ENCODE measurements at places on chromosomes 13 and 19.

- no peak for DNase-seq
Measured at GRCh38 chr13:48038761-48039160, 1.2 kb downstream of the NUDT15 start.

DNA sequence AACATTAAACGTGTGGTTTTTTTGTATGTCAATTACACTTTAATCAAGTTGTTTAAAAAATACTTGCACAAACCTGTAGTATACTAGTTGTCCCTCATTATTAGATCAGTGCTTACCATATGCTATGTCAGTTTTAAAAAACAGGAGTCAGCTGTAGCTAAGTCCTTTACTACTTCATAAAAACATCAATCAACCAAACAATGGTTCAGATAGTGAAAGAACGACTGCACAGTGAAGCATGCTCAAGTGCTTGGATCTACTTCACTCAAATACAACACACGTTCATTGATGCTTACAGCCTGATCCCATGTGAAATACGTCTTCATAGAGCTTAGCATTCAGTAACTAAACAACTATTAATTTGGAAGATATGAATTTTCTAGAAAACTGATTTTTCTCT, 225.0 kb downstream of the FGF14 start:
- DNase-seq: no peak

- no peak for DNase-seq
Measured at GRCh38 chr13:32211813-32212212, 103.3 kb downstream of the ZAR1L start.

DNA sequence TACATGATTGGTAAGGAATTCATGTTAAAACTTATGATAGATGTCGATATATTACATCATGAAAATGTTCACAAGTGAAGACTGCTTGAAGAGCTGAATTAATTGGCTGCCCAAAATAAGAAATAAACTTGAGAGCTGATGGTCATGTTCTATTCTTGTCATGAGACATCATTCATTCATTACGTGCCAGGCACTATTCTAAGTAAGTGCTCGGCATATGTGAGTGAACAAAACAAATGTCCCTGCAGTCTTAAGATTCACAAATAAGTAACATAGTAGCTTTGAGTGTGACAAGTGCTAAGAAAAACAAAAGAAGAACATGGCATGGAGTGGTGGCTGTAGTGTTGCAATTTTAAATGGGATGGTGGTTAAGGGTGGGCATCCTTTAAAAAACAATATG, 329.3 kb downstream of the SUCLA2 start:
- DNase-seq: no peak

DNA sequence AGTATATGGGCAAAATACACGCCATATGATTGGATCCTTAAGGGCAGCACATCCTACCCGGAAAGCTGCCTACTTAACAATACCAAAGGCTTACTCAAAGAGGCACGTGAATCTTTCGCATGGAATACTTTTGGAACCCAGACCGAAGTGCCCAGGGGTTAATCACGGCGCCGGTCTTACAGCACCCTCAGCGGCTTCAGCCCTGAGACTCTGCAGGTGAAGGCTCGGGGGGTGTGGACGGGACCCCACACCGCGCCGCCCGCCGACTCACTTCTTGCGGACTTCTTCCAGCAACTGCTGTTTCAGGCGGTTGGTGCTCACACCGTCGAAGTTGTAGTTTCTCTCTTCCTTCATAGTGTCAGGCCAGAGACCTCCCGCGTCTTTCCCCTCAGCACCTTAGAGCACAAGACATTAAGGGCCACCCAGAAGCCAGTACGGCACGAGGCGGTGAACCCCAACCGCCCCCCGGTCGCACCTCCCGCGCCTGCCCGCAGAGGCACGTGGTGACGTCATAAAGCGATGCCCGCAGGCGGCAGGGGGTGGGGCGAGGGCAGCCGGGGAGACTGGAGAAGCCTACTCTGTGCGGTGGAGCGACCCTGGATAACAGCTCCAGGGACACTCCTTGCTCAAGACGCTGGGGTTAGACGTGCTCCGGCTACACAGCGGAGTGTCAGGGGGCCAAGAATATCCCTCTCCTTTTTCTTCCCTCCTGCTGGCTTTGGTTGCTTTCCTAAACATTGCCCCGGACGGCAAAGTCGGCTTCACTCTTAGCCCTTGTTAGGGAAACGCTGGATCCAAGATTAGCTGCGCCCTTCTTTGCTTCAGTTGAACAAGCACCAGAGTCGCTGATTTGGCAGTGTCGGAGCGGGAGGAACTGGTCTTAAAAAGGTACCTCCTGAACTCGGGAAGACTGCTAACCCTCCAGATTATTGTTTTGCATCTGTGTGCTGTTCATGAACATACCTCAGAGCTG, at the start of gene CCDC169:
CCDC169 (minus strand) TSS at position 449 of the 973 bp plus-strand sequence; CDS start at position 354, 95 bp downstream.
- DNase-seq: peak; percentile 9

GRCh38 chr19:29086182-29086581, 126.8 kb downstream of the UQCRFS1 start:
- no peak for DNase-seq

GRCh38 chr13:85650613-85651012, 148.6 kb downstream of the SLITRK6 start:
- DNase-seq: no peak

DNA sequence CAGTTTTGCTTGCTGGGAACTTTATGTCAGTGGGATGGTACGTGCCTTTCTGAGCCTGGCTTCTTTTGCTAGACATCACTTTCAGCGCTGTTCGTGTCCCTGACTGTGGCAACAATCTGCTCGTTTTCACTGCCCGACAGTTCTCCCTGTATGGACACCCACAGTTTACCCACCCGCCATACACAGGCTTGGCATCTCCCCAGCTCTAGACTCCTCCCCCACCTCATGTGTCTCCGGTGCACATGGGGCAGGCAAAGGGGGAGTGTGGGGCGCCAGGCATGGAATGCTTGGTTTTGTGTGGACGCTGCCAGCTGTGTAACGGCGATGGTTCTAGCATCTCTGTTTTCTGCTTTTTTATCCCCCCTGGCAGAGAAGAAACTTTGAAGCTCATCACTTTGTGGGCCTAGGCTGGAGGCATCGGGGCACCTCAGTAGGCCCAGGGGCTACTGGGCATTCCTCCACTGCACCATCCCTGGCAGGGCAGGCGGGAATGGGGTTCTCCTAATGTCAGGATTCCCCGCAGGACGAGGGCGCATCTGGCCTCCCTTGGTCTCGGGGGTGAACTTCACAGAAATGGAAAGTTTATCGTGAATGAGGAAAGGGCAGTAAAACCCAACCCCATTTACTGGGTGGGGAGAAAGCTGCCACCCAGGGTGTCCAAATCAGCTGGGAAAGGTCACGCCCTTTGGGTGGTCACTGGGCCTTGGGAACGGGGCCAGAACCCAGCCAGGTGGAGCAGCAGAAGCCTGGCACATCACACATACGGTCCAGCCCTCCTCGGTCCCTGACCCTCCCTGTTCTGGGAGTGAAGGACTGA, 60.8 kb downstream of the CEBPG start:
- DNase-seq: no peak

GRCh38 chr19:51830274-51830673, 35.3 kb downstream of the FPR3 start:
- DNase-seq: no peak

DNA sequence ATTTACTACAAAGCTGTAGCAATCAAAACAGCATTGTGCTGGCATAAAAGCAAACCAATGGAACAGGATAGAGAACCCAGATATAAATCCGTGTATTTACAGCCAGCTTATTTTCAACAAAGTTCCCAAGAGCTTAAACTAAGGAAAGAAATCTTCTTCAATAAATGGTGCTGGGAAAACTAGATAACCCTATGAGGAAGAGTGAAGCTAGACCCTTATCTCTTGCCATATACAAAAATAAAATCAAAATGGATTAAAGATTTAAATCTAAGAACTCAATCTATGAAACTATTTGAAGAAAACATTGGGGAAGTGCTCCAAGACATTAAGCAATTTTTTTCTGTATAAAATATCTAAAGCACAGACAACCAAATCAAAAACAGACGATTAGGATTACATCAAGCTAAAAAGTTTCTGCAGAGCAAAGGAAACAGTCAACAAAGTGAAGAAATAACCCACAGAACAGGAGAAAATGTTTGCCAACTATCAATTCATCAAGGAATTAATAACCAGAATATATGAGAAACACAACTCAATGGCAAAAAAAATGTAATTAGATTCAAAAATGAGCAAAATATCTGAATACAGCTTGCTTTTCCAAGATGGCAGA, 480.7 kb downstream of the LMO7 start:
- DNase-seq: no peak

- no peak for DNase-seq
Measured at GRCh38 chr13:59532405-59532804, 631.3 kb downstream of the DIAPH3 start.

DNA sequence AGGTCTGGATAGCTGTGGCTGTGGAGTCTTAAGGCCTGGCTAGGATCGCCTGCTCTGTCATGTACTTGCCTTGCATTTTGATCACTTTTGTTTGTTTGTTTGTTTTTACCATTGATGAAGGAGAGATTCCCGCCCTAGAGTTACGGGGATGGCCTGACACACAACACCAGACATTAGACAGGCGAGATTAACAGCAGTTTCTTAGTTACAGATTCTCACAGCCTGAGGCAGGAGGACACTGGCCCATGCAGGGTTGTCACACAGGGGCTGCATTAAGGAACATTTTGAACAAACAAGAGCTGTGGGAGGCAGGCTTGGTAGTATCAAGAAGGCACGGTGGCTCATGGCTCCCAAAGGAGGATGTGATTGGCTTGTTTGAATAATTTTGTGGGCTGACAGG, 291.8 kb downstream of the HS6ST3 start:
- no peak for DNase-seq

GRCh38 chr13:42865768-42866102, 84.4 kb downstream of the FAM216B start:
- no peak for DNase-seq

GRCh38 chr19:46441866-46442265, 13.1 kb upstream of the PNMA8C start:
- no peak for DNase-seq

DNA sequence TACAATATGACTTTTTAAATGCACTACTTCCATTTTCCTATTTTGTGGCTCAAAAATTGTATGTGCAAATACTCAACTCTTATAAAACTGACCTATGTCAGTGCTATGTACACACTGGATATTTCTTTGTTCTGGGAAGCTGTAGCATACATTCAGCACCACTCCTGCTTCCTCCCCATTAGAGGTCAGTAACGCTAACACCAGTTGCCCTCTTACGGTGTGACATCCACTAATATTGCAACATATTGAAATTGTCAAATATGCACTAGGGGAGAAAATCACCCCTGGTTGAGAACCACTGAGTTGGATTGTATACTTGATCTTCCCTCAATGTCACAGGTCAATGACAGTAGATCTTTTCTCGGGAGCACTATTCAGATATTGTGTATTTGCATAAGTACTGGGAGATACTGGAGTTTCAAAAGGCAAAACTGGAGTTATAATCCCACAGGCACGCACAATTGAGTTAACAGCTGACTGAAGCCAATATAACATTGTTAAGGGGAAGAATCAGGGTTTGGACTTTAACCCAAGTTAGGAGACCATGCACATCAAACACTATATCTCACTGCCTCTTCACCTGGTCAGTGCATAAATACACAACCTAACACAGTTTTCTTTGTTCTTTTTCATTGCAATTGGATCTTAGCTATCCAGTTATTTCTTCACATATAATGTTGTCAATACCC, 1276.5 kb upstream of the MIR17HG start:
- no peak for DNase-seq

DNA sequence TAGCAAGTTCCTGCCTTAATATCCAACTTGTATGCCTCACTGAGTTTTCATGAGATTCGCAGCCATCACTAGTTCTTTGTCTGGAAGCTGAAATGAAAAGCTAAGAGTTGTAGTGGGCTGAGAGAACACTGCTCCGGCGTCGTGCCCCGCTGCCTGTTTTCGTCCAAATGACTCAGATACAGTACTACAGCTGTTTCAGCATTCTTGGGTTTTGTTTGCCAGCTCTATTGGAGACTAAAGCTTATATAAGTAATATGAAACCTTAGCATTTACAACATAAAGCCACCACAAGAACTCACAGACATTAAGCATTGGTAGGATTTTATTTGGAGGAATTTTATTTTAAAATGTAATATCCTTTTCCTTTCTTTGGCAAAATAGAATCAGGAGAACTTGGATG, 299.7 kb downstream of the DLEU7 start:
- no peak for DNase-seq

DNA sequence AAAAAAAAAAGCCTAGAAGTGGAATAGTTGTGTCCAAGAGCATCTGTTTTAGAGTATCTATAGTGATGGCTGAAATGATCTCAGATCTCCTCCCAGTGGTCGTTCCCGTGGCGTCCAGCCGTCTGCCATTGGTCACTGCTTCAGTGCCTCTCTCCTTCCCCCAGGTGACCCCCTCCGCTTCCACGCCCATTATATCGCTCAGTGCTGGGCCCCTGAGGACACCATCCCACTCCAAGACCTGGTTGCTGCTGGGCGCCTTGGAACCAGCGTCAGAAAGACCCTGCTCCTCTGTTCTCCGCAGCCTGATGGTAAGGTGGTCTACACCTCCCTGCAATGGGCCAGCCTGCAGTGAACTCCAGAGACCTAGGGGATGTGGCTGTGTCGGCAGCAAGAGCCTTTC, 1.9 kb downstream of the TSEN34 start:
- DNase-seq: no peak

DNA sequence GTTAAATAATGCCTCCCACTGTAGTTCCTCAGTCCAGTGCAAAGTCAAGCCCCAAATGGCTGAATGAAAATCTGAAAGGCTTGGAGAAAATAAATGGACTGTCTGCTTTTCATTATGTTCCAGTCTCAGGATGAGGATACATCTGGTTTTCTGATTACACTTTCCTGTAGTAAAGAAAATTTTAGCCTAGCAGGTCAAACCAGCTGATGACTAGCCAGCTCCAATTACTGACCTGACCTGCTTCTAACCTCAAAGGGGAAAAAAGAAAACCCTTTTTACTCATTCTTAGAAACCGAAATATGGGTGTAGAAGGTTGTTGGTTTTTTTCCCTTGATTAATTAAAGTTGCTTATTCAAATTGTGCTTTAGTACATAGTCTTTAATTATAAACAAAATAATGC, 418.4 kb downstream of the EFNB2 start:
- no peak for DNase-seq

DNA sequence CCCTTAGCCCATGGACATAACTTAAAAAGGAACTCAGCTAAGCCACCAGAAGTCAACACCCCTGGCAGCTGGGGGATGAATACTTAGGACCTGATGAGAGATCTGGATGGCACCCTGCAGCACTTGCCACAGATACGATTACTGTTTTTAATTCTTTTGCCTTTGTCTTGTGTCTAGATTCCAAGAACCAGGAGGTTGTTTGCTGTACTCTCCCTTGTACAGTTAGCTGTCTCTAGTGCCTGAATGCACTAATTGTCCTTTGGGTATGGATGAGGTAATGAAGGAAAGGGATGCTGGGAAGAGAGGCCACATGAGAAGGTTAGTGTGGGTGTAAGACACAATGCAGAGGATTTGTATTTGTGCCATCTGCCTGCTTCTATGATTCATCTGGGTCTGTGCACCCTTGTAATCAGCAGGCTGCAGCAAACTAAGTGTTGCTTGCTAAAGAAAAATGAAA, 385.8 kb downstream of the KCNRG start:
- no peak for DNase-seq
